ENCODE measurements at places on chromosomes 4 and X.

DNA sequence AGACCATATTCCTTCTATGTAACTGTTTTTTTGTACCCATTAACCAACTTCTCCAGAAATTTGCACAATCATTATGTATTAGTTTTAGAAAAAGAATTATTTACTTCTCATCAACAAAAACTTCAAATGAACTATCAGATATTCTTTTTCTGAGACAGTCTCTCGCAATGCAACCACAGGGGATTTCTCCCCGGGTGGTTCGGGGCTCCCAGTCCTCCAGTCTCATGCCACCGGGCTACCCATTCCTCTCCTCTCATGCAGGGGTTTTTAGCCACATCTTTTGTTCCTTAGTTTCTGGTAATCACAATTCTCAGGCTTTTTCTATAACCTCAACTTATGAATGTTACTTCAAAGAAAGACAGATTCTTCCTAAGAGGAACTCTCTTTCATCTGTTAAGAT lies 46.6 kb upstream of the CLNK start:
- no peak for DNase-seq

- DNase-seq: no peak
Observed at GRCh38 chr4:101252721-101253120, 94.6 kb downstream of the PPP3CA start.

DNA sequence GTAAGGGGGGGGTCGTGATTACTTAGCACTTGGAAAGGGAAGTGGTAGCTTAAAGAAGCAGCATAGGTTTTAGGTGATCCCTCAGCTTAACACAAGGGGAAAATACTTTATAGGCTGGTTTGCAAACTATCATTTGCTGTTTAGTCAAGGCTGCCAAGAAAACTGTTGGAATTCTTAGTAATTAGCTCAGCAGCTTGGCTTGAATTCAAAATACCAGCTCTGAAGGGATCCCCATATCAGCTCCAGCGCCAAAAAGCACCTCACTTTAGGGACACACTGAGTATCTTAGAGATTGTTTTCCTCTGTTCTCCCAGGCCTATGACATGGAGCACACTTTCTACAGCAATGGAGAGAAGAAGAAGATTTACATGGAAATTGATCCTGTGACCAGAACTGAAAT lies 8.8 kb downstream of the TNMD start:
- no peak for DNase-seq

- no peak for DNase-seq
Observed at GRCh38 chrX:53939127-53939526, 105.1 kb downstream of the PHF8 start.

GRCh38 chr4:127006446-127006877 lies 626.3 kb upstream of the INTU start:
- no peak for DNase-seq

DNA sequence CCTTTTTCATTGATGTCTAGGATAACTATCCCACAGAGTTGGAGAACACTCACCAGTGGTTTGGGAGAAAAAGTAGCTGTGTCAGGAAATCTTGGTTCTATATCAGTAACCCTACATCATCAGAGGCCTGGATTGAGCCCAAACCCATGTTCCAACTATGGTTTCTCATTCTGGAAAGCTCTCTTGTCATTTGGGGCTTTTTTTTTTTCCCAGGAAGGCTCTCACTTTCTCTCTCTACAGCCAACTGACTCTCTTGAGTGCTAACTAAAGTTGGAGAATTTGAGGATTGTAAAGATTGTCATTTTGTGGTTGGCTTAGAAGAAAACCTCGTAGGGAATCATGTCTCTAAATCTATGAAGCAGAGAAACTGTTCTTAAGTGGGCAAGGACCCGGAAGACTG lies 228.2 kb upstream of the DIPK2B start:
- no peak for DNase-seq

DNA sequence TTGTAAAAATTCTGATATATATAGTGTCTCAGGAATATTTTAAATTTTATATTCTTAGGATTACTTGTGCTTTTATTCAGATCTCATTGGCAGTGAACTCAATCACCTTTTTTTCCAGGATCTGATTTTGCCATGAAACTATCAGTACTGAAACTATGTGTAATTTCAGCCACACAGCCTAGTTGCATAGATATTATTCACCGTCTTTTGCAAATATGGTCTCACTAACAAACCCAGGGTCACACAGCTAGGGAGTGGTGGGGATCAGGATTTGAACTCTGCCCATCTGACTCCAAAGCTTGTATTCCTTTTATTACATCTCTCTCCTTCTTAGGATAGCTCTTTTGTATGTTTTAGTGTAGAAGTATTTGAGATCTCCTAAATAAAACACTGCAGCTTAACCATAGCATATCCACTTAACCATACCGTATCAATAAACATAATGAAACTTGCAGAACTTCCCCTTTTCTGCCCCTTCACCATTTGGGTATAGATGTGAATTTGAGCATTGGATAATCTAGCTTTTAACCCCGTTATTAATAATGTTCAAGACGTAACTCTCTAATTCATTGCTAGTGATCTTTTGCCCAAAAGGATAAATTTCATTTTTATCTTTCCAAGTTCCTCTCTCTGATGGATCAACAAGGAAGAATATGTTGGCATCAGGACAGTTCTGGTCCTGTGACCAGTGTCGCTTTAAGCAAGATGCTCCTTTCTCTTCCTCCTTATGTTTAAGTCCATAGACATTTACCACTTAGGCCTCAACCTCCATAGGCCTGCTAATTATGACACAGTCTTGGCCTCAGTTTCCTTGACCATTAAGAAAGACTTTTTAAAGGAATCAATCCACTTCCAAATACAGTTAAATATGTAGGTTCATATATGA lies 74.6 kb downstream of the RAPGEF2 start:
- no peak for DNase-seq

DNA sequence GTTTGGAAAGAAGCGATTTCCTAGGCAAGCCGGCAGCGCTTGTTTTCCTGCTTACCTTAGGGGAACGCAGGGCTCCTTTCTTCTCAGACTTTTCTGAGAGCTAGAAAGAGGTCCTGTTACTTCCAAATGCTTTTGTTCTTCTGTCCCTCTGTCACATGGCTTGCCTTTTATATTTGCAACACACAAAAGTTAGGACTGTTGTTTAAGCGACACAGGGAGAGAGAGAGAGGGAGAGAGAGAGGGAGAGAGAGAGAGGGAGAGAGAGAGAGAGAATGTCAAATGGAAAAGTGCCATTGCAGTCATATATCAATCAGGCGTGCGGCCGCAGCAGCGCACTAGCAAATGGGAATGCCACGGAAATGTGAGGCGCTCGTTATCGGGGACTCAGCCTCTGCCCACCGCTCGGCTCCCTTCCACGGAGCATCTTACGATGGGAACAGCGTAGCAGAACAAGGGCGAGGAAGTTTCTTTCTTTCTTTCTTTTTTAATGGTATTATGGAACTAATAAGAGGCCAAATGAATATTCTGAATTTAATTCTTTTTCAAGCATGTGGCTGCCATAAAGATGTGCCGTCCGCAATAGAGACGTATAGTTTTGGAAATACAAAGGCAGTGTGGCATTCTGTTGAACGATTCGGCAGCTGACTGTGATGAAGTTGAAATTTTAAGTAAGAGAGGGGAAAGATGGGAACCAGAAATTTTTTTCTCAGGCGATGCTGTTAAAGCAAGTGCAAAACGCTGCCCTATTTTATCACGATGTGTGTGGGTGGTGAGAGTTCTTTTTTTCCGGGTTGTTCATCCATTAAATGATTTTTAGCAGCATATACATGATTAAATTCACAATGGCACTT lies at the start of gene NDP:
Gene NDP, minus strand, starts transcription at position 142 of the 851 bp plus-strand sequence. CDS start 14,745 bp downstream, outside the sequence.
- no peak for DNase-seq

DNA sequence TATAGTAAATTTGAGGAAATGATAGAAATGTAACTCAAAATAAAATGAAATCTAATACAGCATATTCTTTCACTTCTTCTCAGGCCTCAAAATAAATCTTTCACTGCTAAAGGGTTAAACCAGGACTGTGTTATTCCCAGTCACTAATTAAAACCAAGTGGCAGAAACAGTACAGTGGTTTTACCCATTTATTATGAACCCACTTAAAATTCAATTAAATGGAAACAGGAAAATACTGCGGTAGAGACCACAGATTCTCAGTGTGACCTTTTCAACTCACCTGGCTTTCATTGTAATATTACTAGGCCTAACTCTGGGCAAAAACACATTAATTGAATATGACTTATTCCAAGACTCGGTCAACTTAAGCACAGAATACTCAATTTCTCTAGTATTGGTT lies 176.5 kb upstream of the DKK2 start:
- no peak for DNase-seq

- DNase-seq: no peak
Observed at GRCh38 chr4:97656044-97656720, 487.1 kb downstream of the STPG2 start.

DNA sequence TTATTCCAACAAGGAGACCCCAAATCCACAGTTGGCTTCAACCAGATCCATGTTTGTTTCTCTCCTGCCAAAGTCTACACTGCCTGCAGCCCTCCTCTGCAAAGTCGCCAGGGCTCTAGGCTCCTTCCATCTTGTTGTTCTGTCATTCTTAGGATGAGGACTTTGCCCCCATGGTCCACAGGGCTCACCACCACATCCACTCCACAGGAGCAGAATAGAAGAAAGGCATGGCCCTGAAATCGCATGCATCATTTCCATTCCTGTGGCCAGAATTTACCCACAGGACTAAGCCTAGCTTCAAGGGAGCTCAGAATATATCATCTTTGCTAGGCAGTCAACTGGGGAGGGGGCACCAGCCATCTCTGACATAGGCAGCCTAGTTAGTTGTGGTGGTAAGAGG lies 254.7 kb downstream of the FBXW7 start:
- no peak for DNase-seq

- DNase-seq: no peak
Observed at GRCh38 chr4:70705183-70706043, 16.4 kb upstream of the RUFY3 start.

DNA sequence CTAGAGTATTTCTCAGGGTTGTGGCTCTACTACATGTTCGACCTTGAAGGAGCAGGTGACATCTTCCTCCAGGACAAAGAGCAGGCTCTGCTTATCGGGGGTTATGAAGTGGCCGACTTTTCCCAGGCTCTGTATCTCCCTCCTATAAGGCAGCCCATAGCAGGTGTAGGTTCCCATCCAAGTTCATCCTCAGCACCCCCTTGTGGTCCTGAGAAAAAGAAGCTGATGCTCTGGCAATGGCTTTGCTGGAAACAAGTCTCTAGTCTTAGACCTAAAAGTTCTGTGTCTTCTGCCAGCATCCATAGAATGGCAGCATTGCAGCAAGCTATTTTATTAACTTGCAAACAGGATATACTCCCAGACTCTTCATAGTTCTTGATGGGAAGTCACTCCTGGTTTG lies 836.6 kb upstream of the PRKX start:
- DNase-seq: no peak

GRCh38 chr4:40617872-40618271 lies 11.8 kb downstream of the RBM47 start:
- DNase-seq: no peak

DNA sequence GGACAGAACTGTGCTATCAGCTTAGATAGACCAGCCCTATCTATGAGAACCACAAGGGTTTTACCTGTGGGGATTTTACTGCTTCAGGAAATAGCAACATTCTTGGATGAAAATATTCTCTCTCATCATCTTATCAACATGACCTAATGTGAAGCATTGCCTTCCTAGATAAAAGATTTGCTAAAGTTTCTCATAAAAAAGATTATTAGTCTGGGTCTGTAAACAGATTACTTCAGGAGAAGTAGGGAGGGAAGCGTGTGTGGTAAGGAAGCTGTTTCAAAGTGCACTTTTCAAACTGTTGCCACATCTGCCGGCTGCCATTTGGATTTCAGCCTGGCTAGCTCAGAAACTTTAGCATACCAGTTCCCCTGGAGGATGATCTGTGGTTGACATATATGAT lies at the start of gene NOX1:
Gene NOX1, minus strand, starts transcription at position 35 of the 400 bp plus-strand sequence. CDS start 220 bp downstream, outside the sequence.
- no peak for DNase-seq

DNA sequence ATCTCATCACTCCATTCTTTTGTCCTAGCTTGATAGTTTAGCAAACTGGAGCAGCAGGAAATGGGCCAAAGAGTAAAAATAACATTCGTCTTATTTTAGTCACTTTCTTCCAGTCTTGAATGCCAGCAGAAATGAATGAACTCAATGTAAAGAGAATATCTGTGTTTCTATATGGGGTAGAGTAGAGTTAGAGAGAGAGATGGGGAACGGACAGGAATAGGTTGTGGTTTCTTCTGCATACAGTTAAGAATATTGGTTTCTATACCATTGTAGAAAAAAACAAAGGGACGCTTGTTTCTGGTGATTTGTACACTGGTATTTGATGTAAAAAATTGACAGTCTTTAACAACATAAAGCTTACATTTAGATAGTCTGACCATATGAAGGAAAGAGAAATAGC lies 8.9 kb downstream of the GPR174 start:
- DNase-seq: no peak

GRCh38 chrX:13087322-13088155 lies 43.1 kb upstream of the FAM9C start:
- DNase-seq: no peak

DNA sequence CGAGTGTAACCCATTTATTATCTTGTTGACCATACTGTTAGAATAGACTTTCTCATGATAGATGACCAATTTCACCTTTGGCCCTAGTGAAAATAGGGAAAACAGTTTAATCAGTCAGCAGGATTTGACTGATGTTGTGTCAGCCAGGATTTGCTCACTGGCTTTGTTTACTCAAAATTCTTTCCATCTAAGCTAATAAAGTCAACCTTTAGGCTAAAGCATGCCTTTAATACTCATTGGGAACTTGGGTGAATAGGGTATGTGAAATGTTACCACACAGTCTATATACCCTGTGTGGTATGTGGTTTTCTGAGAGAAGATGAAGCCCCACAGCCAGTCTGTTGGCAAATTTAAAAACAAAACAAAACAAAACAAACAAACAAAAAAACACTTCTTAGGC lies 18.7 kb upstream of the SPANXB1 start:
- no peak for DNase-seq

GRCh38 chrX:13081395-13082205 lies 37.2 kb upstream of the FAM9C start:
- no peak for DNase-seq

DNA sequence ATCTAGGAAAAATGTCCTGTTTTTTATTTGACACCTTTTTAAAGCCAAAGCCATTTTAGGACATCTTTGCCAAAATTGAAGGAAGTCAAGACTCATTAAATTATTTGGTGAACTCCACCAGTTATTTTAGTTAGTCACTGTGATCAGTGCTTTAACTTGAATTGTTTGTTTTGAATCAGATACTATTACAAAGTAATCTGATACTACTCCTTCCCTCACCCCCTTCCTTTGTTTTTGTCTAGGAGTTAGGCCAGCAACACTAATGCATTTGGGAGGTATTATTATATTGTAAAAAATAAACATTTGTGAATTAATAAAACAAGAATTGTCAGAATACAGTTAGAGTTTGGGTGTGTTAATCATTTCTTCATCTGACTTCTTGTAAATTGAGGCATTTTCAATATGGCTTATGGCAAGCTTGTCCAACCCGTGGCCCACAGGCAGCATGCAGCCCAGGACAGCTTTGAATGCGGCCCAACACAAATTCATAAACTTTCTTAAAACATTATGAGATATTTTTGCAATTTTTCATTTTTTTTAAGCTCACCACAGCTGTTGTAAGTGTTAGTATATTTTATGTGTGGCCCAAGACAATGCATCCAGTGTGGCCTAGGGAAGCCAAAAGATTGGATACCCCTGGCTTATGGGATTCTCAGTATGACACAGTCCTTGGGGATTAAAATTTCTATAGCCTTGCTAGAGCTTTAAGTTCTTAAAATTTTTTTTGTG lies 182.2 kb downstream of the BMPR1B start:
- DNase-seq: no peak

Data from NCI-H1417 treated with DMSO at 0.1 percent for 48 hours (cell line).